ENCODE measurements at places on chromosomes 16 and 17. TPM values are rescaled to one million over a fixed set of nuclear protein-coding genes. Genes with fewer than 3 reads are reported as not detected.

MYL4 gene
- 0.23 TPM for total RNA-seq

TSPAN10 gene
- 2.1 TPM for total RNA-seq

ZNF385C gene
- total RNA-seq, result not detected

KLHL10 gene
- total RNA-seq, result 0.28 TPM

GLYR1 gene
- total RNA-seq, result 67.9 TPM

FAM117A gene
- 3.9 TPM for total RNA-seq

KRTAP9-8 gene
- total RNA-seq, result not detected

RNF157 gene
- 0.05 TPM for total RNA-seq

CNGB1 gene
- not detected for total RNA-seq

All from smooth muscle cell of the umbilical artery (primary cell).